ENCODE measurements at places on chromosomes 4 and X.

DNA sequence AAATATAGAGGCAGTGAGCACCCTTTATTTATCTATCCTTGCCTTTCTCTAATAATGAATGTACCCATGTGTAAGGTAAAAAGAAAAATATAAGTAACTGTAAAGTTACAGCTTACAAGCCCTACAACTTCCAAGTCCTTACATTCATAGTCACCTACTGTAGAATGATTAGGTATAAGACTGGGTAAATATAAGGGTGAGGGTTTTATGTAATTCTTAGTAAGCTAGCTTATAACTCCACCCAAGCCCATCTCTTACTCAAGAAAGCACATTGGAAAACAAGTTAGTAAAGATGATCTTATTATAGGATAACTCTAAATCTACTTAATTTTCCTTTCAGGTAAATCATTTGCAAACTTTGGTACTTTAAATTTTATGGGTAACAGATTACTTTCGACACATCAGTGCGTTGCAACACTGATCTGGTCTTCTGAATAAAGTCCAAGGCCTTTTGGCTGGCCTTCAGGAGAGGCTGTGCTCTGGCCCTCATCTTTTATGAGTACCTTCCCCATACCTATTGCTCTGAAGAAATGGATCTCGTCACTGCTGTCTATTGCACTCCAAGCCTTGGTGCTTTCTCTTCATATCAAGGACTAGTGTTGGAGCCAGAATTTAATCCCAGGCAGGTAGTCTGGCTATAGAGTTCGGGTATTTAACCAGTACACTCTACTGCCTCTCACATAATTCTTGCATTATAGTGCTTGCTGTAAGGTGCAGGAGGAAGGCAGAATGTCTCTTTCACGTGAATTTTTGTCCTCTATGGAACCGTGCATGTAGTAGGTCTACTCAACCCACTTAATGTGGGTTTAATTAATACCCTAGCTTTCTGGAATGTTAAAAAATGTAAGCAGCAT is 443.6 kb upstream of the AR start:
- no peak for DNase-seq

GRCh38 chr4:38255572-38255971 is 295.4 kb downstream of the PTTG2 start:
- DNase-seq = no peak

- DNase-seq = no peak
Measured at GRCh38 chr4:14315129-14315528, 687.2 kb upstream of the CPEB2 start.

DNA sequence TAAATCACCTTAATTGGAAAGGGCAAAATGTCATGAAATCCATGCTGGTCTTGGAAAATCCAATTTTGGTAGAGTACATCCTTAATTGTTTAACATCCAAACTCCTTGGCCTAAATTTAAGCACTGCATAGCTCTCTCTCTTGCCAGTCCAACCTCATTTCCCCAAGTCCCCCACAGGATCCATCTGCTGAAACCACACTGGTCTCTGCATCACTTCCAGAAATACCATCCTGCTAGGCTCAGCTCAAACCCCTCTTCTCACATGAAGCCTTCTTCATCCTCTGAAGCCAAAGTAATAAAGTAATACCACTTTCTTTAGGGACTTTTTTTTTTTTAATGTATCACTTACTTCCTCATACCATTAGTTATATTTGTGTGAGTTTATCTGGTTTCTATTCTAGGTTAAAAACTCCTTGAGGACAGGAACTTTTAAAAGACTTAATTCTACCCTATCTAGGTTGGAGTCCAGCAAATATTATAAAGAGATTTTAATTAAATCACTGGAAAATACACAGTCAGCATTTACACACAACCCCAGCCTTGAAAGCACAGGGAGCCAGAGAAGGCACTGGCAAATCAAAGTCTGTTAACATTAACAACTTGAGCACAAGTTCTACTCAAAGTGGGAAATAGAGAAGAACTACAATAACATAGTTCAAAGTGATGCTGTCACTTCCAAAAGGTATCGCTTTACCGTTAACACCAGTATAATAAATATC is 16.7 kb upstream of the KLF3 start:
- DNase-seq = no peak

GRCh38 chr4:113695328-113696169 is 66.0 kb downstream of the CAMK2D start:
- no peak for DNase-seq

- no peak for DNase-seq
Measured at GRCh38 chr4:140004549-140004895, 149.5 kb downstream of the MAML3 start.

GRCh38 chrX:45758738-45759397 is 558.2 kb upstream of the DIPK2B start:
- no peak for DNase-seq

- DNase-seq = no peak
Measured at GRCh38 chr4:24863799-24864198, 49.0 kb downstream of the CCDC149 start.

DNA sequence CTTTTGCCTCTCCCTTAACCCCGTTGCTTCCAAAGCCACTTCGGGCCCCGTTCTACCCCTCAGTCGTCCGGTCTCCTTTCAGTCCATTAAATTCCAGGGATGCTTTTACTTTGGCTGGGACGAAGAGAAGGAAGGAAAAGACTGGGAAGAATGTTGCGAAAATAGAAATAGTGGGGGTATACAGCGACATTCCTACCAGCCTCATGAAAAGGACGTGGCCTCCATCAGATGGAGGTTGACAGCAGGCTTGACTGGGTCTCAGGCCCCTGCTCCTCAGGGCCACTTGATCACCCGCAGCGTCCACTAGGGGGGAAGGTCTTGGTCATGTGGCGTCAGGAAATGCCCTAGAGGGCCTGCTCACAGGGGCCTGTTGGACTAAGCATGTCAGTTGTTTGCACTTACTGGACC is 657 bp upstream of the ANKRD50 start:
- no peak for DNase-seq

DNA sequence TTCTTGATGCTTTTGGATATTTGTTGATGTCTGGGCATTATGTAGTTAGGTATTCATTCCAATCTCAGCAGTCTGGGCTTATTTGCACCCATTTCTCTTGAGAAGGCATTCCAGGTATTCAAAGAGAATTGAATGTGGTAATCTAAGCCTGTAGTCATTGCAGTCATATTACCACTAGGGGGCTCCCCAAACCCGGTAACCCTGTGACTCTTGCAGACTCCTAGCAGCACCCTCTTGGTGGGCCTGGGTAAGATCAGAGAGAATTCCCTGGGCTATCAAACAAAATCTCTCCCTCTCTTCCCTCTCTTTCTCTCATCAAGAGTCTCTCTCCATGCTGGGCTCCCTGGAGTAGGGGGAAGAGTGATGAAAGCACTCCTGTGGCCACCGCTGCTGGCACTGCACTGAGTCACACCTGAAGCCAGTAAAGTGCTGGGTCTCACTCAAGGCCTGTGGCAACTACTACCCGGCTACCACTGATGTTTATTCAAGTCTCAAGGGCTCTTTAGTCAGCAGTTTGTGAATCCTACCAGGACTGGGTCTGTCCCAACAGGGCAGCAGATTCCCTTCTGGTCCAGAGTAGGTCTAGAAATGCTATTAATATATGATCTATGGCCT is 187.7 kb upstream of the NUDT10 start:
- peak; percentile 12 for DNase-seq

DNA sequence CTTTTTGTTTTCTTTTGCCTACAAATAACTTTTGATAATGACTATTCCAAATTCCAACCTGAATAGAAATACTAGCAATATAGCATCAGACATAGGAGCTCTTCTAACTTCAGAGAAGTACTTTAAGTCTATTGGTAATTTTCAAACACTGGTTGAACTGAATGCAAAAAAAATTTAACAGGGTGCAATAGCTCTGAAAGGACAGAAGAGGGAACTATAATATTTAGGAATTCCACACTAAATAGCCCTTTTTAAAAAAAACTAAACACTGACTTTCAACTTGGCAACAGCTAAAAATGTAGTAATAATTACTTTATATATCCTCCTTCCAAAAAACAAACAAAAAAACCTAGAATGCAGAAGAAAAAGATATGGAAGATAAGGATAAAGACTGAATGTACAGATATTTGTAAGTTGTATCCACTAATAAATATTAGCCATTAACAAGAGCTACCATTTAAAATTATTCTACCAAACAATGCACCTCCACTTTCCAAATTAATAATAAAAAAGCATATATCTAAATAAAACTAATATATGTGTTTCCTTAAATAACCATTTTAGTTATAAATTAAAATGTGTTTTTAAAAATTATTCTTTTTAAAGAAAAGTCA is 81.4 kb downstream of the FBXW7 start:
- no peak for DNase-seq

- no peak for DNase-seq
Measured at GRCh38 chrX:29952016-29952415, 263.3 kb upstream of the MAGEB2 start.

DNA sequence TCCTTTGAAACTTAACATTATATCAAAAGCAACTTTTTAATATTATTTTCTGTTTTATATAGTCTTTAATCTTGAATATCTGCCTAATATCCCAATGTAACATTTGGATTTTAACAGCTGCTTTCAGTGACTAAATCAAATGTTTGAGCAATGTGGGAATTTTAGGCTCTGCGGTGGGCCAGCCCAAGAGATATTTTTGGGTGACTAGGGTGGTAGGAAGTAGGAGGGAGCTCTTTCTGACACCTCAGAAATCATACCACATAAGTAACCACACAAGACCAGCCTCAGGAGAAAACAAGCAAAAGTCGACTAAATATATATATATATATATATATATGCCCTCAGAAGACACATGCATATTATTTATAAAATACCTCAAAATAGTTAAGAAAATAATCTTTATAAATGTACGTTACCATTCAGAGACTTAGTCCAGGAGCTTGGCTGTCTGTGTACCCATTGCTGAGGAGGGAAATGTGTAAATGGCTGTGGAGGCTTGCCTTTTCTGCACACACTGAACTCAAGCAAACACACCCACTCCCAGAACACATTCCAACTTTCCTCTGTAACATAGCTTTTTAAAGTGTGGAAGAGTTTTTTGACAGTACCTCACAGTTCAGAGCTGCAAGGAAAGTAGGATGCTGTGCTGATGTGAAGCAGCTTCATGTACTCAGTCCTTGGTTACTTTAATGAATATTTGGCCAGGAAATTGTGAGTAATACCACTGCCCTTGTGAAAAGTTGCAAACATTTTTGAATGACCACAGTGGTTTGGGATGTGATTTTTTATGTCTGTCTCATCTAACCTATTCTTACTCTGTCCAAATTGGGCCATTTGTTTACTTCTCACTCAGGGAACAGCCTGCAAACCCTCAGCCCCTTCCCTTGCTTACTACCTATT is at the start of gene RTL3:
Gene RTL3 (minus strand): TSS at position 484 of the 900 bp plus-strand sequence. CDS start 908 bp downstream, outside the sequence.
- no peak for DNase-seq

GRCh38 chr4:92580816-92581215 is 277.1 kb downstream of the GRID2 start:
- DNase-seq = no peak

- DNase-seq = no peak
Measured at GRCh38 chr4:164949448-164950143, 27.9 kb downstream of the TRIM61 start.

GRCh38 chrX:71949844-71950445 is 39.3 kb downstream of the NHSL2 start:
- no peak for DNase-seq
